ENCODE measurements at places on chromosomes 5 and 9.

- DNase-seq = no peak
Observed at GRCh38 chr5:62767650-62768049, 189.0 kb downstream of the LRRC70 start.

- no peak for DNase-seq
Observed at GRCh38 chr9:86764221-86764624, 183.1 kb downstream of the GAS1 start.

DNA sequence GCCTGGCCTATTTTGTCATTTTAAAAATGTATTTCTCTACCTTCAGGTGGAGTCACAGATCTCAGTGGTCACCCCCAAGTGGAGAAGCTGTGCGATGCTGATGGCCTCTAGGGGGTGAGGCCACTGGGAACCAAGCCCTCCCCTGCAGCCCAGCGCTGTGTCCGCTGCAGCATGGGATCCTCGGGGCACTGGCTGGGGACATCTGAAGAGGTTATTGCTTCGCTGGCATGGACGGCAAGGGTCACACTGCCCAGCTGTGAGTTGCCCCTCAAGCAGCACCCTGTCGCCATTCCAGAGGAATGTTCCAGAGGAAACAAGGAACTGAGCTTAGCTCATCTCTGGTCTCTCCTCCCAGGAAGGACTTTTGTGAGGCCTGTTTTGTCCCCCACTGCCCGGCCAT, 119.6 kb upstream of the S1PR3 start:
- DNase-seq = no peak

DNA sequence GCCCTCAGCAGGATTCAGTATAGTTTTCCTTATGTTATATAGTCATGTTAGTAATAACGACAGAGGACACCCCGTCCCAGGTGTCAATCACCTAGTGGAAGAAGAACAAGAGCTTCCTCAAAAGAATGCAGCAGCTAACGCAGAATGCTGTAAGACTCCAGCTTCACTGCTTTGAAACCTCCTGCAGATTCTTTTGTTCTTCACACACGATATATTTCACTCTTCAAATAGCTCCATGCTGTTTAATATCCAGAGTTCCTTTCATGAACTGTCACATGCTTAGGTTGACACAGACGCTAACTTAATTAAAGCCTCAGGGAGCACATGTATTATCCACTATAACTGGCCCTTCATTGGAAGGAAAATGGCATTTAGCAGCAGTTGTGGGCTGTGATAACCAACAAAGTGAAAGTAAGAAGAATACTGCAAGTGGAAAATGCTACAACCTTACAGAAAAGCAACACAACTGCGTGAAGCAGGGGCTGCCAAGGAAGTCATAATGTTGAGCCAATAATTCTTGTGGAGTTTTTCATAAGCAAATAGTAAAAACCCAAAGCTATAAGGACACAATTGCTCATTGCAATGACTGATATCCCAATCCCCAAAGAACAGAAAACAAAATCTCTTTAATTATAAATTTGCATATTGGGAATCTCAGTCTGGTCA, 387.5 kb downstream of the PLK2 start:
- no peak for DNase-seq

GRCh38 chr5:61758711-61759110, 426.7 kb downstream of the ZSWIM6 start:
- no peak for DNase-seq

DNA sequence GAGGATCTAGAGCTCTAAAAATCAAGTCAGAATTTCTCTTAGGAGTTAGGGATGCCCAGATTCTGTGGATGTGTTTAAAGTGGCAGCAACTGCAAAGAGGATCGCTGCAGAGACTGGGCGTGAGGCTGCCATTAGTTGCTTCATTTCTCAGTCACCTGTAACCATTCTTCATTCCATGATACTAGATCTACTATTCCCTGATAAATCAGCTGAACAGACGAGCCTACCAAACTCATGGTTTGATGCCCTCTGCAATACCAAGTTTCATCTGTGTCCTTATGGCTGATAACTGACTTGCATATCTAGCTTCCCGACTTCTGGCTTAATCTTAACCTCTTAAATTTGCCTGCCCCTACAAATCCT, 33.3 kb downstream of the UBE2R2 start:
- no peak for DNase-seq

DNA sequence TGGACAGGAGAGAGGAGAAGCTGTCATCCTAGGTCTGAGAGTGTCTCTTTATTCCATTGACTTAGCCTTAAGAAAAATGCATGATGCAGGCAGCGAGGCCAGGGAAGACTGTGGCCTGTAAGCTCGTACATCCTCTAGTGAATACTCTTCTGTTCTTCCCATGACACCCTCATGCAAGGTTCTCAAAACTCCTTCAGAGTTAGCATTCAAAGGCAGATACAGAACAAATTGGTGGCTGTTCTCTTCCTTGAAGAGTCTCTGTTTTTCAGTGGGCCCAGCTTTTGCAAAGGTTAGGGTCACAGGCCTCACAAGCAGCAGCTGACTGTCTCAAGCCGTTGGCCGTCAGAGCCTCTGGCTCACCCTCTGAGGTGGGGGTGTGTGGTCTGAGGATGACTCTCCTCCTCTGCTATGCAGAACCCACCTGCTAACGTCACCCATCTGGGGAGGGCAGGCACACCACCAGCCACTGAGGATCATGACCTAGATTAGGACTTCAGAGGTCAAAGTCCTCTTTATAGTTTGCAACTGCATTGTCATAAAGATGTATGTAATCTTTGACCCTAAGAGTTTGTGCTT, 15.1 kb downstream of the ADCY2 start:
- no peak for DNase-seq

GRCh38 chr9:114735704-114736103, 53.7 kb upstream of the TEX48 start:
- no peak for DNase-seq

GRCh38 chr5:123303802-123304201, 119.4 kb downstream of the CEP120 start:
- no peak for DNase-seq

DNA sequence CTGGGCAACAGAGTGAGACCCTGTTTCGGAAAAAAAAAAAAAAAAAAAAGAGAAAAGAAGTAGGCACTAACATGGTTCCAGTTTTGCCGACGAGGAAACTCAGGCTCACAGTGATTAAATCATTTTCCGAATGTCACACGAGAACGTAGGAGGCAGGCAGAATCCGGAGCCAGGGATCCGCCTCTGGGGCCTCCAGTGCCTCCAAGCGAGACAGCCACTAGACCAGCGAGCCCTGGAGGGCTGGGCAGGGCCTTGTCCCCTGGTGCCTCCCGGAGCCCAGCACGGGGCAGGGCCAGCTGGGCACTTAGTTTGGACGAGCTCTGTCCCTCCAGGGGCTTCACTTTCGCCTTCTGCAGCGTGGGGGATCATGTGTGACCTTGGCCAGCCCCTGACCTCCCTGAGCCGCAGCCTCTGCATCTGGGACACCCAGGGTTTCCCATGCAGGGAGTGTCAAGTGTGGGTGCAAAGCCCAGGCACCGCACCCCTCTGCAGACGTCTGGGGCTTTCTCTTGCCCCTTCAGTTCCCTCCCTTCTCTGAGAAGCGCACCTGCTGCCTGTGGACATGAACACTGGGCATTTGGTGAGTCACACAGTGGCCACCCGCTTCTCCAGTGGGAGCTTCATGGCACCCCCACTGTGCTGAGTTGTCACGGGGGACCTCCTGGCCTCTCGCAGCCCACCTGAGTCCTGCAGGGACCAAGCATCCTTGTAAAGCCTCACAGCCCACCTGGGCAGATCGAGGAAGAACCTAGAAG, 80.3 kb downstream of the RXRA start:
- DNase-seq = no peak

DNA sequence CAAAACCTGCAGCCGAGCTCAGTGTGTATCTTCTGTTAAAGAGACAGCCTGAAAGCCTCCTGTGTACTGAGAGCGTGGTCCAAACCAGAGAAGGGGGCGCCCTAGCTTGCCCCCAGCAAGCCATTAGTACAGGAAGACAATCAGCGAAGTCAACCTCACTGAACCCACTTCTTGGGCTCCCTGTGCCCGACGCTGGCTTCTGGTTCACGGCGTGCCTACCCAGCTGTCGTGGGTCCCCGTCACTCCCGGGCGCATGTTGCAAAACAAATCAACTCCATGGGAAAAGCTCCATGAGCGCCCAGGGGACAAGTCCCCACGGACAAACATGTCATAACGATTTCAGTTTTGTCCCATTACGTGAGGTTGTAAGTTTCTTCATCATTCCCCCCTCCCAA, 326.9 kb downstream of the SH3GL2 start:
- DNase-seq = no peak

DNA sequence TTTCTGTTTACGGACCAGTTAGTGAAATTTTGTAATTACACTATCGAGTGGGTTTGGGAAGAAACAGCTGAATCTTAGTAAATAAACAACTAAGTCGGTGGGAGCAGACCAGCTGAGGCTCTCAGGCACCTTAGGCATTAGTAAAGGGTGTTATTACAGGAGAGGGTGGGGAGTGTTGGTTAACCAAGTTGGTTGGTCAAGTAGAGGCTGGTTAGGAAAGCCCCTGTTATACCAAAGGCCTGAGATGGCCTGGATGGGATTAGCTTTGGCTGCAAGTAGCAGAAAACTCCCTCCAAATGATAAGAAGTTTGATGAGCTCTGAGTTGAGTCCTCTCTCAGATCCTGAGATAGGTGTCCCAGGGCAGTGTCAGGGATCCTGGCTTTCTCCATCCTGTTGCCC, 81.3 kb downstream of the PPARGC1B start:
- DNase-seq = no peak
